ENCODE measurements at places on chromosomes 7 and 10. TPM values are rescaled to one million over a fixed set of nuclear protein-coding genes. Genes with fewer than 3 reads are reported as not detected.

PRTFDC1 gene
- total RNA-seq, result 13.6 TPM

CDC14C gene
- not detected for total RNA-seq

- no peaks in the 10 kb centered on the region for H3K36me3 ChIP-seq
- no peaks in the 10 kb centered on the region for H3K4me1 ChIP-seq
- H3K27me3 ChIP-seq, result no peaks in the 10 kb centered on the region
- H3K4me3 ChIP-seq, result no peak overlapping the region
- H3K27ac ChIP-seq, result no peak overlapping the region
- DNase-seq, result peak; percentile 93
Measured at GRCh38 chr10:103244666-103245271, 918 bp upstream of the RPEL1 start.

DNA sequence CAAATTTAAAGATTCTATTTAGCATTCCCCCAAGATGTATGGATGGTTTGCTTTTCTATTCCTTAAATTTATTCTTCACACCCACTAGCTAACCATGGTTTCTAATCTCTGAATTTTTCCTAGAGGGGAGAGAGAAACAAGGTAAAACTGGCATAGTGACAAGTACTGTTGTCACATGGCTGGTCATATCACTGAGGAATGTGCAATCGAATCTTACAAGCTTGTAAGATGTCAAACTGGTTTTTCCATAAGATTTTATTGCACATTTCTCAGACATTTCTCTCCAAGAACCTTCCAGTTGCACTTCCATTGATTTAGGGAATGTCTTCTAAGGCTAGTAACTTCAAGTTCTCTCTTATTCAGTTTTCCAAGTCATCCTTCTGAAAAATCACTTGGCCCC lies 89.8 kb downstream of the MBL2 start:
- no peaks in the 10 kb centered on the region for H3K27me3 ChIP-seq
- H3K27ac ChIP-seq, result no peak overlapping the region
- peaks cover 15% of the 10 kb centered on the region for H3K4me1 ChIP-seq
- no peaks in the 10 kb centered on the region for H3K36me3 ChIP-seq

RASA4 gene
- total RNA-seq, result 47.0 TPM

- H3K36me3 ChIP-seq, result no peaks in the 10 kb centered on the region
- H3K4me3 ChIP-seq, result no peak overlapping the region
- H3K4me1 ChIP-seq, result peaks cover 26% of the 10 kb centered on the region
- DNase-seq, result no peak
- H3K27ac ChIP-seq, result no peak overlapping the region
Measured at GRCh38 chr10:62025901-62026879, 124.7 kb downstream of the ARID5B start.

LMOD2 gene
- not detected for total RNA-seq

All from endodermal cell (in vitro differentiated cells).